ENCODE measurements at places on chromosomes 3 and 15.

DNA sequence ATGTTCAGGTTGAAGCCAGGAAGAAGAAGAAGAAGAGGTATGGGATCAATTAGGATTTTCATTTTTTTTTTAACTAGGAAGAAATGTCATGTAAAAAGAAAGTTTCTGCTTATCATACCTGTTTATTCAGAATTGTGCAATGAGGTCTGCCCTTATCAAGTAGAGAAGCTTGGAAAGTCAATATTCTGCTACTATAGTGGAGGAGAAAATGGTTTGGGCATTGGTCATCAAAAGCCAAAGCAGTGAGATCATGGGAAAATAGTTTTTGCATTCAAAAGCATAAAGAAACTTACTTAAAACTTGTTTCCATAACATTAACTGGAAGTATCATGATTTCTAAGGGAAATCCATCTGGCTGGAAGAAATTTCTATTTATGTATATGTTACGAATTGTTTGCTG is 1239.2 kb downstream of the NSUN3 start:
- DNase-seq, result no peak

DNA sequence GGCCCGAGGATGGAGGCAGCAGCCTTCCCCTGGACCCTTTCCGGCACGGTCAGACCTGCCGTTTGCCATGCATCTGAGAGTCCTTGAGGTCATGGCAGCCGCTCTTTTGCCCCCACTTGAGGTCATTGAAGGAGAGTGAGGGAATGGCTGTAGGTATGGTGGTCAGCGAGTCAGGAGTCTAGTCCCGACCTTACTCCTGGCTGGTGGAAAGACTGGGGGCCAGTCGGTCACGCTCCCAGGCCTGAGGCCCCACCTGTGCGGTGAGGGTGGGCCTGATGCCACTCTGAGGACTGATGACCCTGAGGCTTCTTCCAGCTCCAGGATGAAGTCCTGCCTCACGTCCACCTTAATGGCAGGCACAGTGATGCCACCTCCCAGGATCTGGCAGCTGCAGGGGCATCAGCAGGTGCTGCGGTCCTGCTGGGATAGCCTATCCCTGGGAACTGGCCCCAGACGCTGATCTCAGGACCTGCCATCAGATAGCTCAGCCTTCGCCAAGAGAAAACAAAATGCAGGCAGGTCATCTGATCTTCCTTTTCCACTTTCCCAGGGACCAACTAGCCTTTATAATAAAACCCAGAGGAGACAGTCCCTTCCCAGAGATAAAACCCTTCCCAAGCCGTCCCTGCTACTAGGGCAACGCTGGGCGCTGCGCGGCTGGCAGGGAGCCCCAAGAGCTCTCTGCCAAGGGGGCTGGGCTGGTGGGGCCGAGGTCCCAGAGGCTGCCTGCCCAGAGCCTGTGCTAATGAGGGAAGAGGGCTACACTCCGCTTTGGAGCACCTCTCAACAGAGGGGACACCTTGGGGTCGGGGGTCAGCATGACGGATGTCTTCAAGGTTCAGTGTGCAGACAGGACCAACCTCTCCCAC is 42.2 kb downstream of the TM2D3 start:
- no peak for DNase-seq

- no peak for DNase-seq
Observed at GRCh38 chr3:81764665-81765064, 3.2 kb upstream of the GBE1 start.

DNA sequence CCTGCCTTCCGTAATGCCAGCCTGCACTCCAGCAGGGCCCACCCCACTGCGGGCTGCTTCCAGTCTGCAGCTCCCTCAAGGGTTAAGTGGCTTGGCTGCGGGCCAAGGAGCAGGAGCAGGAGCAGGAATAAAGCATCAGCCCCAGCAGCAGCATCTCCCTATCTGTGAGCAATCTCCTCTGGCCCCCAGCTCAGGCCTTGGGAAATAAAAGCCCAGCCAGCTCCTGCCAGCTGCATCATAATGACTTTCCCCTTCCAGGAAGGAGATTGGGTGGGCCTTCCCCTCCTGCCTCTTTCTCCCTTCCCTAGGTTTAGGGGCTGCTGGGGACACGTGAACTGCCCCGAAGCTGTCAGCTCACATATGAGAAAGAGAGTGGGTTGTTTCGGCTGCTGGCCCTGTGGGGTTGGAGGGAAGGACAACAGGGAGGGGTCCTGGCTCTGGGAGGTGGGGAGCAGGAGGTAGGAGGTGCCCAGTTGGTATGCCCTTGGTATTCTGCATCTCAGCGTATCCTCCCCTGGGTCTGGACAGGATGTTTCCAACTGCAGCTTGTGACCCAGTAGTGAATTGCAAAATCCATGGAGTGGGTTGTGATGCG is 34.6 kb upstream of the FGD5 start:
- no peak for DNase-seq

DNA sequence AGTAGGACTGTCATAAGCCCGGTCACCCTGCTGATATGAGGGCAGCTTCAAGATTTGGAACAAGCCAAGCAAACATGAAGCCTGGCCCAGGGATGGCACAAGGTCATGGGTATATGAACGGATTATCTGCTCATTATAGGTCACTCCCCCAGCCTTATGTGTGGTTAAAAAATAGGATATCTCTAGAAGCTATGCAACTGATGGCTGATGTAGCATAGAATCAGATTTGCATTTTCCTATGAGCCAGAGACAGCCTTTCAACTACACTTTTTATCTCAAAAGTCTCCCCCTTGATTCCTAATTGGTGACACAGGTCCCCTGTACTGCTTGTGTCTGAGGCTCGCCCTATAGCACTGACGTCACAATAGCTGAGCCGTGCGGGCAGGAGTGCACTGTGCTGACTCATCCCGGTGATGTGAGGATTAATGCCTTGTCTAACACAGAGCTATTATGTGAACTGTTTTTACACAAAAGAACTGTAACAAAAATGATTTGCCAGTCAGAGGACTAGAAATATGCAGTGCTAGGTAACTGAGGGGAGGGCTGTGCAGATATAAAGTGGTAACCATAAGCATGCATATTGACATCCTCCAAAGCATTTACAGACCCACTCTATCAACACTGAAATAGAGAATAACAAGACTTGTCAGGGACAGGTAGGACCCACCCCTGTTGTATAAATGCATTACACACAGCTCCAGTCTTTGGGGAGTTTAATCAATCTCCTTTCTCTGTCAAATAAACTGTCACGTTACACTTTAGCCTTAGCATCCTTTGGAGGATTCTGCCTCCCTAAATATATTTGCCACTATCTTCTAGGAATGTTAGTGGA is 204.9 kb downstream of the TIGIT start:
- no peak for DNase-seq

DNA sequence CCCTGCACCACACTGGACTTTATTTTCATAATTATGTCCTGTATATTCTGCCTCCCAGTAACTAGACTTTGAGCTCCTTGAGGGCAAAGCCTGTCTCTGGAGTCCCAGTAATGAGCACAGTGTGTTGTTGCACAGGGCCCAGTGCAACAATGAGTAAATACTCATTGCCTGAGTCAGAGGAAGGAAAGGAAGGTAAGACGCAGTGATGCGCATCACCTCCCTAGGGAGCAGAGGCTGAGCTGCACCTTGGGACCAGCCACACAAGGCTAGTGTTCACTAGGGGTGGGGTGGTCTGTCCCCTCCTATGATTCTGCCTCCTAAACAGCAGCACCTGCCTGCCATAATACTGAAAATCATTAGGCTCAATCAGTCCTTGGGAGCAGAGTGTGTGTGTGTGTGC is 86.6 kb upstream of the ADAMTSL3 start:
- no peak for DNase-seq

DNA sequence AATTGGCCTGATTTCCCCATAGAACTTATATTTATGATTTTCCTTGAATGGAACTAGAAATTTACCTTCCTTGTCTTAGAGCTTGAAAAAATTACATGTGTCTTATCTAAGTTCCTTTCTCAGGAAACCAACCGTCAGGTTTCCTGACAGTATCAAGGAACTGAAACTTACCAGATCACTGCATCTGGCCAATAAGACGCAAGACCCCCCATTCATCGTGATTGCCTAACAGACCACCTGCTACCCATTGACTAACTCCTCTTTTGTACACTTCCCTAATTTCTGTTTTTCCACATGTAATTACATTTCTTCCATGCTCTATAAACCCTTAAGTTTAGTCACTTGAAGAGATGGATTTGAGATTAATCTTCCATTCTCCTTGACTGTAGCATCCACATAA is 517.2 kb upstream of the CBLB start:
- DNase-seq, result no peak

GRCh38 chr3:103554451-103554850 is 1119.6 kb downstream of the ZPLD1 start:
- DNase-seq, result no peak

- no peak for DNase-seq
Observed at GRCh38 chr3:78871048-78871447, 896.8 kb downstream of the ROBO1 start.

DNA sequence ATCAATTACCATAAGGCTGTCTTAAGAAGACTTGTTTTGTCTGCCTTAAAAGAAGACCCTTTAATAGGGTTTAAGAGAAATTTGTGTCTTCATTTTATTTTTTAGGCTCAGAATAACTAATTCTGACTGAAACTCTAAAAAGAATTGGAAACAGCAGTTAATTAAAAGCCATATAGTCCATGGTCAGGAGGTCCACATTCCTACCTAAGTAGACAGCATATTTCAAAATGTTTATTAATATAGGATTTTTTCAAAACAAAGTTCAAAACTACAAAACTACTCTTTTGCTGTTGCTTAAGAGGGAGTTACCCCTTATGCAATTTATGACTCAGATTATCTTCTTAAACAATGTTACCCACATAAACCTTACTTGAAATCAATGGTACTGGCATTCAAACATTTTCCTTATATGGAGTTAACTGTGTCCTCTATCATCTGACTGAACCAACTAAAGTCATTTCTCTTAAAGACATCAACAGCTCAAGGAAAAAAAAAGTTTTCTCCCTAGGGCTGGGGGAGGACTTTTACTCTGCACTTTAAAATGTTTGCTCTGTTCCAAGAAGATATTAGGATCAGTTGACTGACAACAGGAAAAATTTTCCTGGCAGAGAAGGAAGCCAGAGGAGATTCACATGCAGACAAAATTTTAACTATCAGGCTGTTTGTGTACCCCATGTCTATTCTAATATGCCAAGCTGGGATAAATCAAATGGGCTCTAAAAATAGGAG is 56.8 kb upstream of the NANOGP8 start:
- peak; percentile 29 for DNase-seq

DNA sequence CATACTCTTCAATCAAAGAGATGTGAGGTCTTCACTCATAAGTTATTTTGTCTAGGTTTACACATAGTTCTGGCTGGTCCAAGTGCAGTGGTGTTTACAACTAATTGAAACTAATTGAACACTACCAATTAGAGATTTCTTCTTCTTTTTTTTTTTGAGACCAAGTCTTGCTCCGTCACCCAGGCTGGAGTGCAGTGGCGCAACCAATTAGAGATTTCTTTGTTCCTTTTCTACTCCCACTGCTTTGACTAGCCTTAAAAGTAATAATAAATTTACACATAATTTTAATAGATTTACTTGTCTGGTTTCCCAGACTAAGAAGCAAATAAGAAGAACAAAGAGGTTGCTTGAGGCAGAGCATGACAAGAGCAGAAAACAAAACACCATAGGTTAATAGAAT is 6.7 kb upstream of the DENND6A start:
- DNase-seq, result no peak

DNA sequence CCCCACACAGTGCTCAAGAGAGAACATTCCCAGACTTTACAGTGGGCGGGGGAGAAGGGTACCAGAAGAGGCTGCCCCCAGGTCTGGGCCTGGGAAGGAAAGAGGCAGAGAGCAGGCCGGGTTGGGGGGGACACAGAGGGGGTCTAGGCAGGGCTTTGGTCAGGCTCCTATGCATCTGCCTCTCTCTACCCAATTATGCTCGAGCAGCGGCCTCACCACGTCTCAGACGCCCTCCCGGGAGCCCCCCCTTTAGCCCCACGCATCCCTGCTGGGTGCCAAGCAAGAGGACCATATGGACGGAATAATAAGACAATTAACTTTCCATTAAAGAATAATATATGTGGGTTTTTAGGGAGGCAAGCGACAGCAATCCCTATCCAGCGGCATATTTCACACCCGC is 32.8 kb downstream of the CACNA2D2 start:
- no peak for DNase-seq

- no peak for DNase-seq
Observed at GRCh38 chr3:61545716-61546115, 15.7 kb upstream of the PTPRG start.

DNA sequence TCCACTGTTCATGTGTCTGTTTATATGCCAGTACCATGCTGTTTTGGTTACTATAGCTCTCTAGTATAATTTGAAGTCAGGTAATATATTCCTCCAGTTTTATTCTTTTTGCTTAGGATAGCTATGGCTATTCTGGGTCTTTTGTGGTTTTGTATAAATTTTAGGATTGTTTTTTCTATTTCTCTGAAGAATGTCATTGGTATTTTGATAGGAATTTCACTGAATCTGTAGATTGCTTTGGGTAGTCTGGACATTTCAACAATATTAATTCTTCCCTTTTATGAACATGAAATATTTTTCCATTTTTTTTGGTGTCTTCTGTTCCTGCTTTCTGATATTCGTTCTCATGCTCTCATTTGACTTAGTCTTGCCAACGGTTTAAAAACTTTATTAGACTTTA is 39.6 kb downstream of the GREM1 start:
- DNase-seq, result no peak

DNA sequence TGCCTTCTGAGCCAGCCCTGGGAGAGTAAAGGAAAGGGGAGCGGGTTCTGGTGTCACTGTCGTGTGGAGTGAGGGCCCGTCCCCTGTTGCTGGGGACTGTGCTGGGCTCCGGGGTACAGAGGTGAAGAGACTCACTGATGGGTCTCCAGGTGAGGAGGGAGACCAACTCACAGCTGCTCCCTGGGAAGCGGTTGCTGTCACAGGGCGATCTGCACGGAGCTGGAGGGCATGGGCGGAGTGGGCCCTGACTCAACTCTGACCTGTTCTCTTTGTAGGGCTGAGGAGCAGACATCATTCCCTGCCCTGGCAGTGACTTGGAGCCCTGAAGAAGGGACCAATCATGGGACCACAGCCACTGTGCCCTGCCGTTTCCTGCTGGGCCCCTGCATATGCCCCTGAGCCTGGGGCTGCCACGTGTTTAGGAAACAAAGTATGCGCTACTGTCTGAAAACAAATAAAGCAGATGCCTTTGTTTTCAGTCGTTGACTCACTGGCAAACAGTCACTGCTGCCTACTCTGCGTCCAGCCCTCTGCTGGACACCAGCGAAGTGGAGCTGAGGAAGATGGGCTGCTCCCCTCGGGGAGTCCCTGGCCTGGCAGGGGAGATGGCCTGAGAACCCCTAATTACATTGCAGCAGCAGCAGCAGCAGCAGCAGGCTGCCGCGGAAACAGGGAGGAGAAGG is 22.9 kb upstream of the PLXNA1 start:
- DNase-seq, result peak; percentile 30

DNA sequence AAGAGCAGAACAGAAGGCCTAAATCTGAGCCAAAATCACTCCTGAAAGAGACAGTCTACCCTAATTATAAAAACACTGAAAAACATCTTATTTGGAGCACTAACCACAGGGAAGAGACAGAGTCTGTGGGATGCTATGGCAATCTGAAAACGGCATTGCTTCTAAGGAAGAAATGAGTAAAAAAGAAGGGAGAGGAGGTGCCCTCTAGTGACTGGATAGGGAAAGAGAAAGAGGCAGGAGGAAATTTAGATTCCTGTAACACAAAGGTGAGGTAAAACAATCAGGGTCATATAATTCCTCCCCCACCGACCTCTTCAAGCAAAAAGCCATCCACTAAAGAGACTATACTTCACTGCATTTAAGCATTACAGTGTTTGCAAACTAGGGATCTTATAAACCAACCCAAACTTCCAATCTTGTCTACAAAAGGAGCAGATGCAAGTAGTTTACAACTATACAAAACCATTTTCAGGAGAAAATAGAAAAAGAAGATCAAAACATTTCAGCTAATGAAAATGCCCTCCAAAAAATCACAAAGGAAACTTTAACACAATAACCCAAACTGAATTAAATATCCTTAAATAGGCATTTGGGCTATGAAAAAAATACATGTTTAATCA is 32.6 kb downstream of the HACD2 start:
- peak; percentile 18 for DNase-seq
